ENCODE measurements at places on chromosomes 6 and 20.

- no peak for DNase-seq
Observed at GRCh38 chr6:155382338-155382685, 68.0 kb upstream of the TFB1M start.

GRCh38 chr20:62825986-62826645 is 9.3 kb downstream of the COL9A3 start:
- DNase-seq = no peak

DNA sequence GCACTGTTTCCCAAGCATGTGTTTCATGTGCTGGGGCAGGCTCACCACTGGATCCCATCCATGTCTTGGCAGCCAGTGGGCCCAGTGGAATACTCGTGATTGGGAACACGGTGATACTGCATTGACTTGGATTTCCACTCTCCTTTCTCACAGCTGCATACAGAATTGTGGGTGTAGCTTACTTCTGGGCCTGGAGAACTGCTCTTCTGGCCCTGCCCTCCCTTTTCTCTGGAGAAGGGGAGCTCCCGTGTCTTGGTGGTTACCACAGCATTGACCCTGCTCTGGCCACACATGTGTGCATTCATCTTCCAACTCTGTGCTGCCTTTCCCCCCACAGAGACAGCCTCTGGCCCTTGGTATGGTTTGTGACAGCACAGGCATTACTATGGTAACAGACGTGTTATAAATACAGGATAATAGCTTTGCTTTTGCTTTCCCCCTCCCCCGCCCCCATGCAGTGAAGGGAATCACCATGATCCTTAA is 21.6 kb downstream of the SOBP start:
- no peak for DNase-seq

DNA sequence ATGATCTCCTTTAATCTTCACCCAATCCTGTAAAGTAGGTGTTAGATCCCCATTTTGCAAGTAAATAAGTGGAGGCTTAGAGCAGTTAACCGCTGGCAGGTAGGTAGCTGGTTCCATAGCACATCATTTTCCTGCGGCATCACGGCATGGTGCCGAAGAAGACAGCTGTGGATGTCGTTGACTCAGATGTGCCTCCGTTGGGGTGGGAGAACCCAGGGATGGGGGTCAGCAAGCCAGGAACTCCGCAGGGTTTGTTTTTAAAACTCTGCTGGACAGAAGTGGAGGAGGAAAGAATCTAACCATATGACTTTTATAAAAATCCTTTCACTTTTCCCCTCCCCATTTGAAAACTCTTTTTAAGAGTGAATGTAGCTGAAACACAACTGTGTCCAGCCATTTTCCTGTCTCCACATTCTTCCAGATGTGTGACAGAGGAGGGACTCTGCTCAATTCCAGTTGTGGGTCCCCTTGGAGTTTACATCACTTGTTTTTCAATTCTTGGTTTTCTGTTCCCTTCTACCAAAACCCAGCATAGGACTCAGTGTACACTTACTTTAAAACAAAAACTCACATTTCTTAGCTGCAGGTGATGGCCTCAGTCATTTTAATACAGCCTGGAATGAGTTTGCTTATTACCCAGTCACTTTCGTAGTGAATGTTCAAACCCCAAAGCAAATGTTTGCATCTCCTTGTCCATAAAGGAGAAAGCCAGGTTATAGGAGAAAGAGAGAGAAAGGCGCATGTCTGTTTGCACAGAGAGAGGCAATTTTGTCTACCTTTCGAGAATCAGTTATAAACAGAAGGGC is 27.6 kb upstream of the PI16 start:
- DNase-seq = no peak

GRCh38 chr20:1933465-1933870 is 38.3 kb downstream of the SIRPA start:
- no peak for DNase-seq

DNA sequence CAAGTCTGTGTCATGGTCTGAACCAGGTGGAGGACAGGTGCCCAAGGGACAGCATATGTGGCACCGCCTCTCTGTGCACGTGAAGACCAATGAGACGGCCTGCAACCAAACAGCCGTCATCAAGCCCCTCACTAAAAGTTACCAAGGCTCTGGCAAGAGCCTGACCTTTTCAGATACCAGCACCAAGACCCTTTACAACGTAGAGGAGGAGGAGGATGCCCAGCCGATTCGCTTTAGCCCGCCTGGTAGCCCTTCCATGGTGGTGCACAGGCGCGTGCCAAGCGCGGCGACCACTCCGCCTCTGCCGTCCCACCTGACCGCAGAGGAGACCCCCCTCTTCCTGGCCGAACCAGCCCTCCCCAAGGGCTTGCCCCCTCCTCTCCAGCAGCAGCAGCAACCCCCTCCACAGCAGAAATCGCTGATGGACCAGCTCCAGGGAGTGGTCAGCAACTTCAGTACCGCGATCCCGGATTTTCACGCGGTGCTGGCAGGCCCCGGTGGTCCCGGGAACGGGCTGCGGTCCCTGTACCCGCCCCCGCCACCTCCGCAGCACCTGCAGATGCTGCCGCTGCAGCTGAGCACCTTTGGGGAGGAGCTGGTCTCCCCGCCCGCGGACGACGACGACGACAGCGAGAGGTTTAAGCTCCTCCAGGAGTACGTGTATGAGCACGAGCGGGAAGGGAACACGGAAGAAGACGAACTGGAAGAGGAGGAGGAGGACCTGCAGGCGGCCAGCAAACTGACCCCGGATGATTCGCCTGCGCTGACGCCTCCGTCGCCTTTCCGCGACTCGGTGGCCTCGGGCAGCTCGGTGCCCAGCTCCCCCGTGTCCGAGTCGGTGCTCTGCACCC is 109.5 kb upstream of the RAB32 start:
- DNase-seq = no peak

- DNase-seq = no peak
Observed at GRCh38 chr20:46914789-46915379, 20.2 kb downstream of the EYA2 start.

GRCh38 chr6:154233383-154233782 is 123.2 kb downstream of the IPCEF1 start:
- no peak for DNase-seq

- peak; percentile 96 for DNase-seq
Observed at GRCh38 chr6:100574836-100575235, 110.1 kb upstream of the SIM1 start.

GRCh38 chr20:40962733-40963504 is 65.7 kb upstream of the TOP1 start:
- peak; percentile 80 for DNase-seq

- DNase-seq = no peak
Observed at GRCh38 chr6:135577059-135577538, 79.6 kb upstream of the AHI1 start.

DNA sequence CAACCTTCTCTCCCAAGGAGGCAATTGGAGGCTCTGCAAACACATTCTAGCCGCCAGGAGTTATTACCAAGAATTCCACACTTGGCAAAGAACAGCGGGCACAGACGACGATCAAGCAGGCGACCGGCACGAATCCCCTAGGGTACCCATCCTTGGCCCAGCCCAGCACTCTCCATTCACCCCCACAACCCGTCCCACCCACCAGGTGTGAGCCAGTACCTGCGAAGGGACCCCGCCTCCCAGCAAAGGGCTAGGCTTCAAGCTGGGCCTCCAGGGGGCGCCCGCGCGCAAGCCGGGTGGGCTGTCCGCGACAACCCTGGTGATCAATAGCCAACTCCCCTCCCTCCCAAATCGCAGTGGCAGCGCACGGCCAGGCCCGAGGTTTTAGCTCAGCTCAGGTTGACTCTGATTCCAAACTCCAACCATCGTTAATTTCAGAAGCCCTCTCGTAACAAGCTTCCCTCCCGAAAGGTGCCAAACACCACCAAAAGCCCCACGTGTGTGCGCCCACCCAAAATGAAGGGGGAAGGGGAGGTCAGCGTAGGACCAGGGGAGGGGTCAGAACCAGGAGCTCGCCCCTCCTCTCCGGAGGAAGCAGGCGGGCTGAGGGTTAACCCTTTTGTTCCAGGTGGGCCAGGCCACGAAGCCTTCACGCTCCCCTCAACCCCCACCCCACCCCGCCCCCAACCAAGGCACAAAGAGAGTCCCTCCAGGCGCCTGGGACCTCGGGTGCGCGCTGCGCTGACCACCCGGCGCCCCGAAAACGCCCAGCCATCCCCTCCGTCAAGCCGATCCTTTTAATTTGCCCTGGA is 2.1 kb downstream of the SALL4 start:
- peak; percentile 91 for DNase-seq

GRCh38 chr6:47247227-47247797 is 62.4 kb downstream of the TNFRSF21 start:
- DNase-seq = peak; percentile 37

DNA sequence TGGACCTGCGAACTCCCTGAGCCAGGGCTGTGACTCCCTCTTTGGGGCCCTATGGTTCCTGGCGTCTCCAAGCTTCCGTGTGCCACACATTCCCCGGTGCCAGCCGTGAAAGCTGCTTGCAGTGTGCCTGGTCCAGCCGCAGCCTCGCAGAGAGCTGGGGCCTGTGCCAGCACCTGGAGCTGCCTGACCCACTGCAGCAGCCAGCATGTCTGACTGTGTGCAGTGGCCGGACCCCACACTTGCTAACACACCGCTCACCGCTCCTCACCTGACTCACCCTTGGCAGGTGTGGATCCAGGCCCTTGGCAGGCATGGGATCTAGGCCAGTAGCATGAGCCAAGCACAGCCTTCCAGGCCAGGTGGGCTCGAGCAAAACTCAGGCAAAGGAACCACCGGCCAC is 227.5 kb downstream of the OTOR start:
- no peak for DNase-seq

DNA sequence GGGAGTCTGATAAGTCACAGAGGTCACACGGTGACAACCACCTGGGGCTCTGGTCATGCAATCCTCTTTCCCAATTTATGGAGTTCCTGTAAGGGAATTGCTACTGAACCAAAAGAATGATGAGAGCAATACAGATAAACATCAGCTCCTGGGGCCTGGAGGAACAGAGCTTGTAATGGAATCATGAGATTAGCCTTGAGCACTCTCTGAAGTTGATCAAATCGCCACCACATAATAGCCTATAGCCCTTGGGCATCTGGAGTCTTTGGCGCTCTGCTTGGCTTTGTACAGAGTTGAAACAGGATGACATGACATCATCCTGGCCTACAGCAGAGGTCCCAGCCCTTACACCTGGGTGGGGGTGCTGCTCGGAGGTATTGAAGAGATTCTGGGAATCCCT is 154.3 kb upstream of the DTNBP1 start:
- peak; percentile 93 for DNase-seq

DNA sequence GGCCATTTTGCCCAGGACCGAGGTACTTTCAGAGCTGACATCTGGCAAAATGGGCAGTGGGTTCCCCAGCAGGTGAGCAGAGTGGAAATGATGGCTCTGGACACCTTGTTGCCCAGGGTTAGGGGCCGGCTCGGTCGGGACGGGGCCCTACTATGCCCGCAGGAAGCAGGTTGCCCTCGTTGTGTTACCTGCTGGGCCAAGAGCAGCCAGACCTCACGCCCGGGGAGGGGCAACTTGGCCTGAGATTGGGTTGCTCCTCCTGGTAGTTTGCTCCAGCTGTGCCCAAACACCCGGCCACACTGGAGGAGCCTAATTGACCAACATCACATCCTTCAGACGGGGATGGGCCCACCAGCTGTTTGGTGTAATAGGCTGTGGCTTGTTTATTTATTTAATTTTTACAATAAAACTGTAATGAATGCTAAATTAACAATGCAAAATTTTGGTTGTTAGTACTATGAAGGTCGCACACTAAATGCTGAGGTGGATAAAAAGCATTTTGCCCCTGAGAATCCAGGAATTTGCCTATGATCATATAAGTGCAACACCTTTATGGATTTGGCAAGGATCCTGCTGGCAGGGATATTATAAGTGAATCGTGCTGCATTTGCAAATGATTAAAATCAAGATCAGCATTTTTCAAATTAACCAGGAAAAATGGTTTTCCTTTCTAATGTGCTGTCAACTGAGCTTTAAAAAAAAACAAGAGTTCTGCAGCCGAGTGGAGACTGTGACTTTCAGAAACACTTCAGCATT is 26.6 kb upstream of the PCMTD2 start:
- DNase-seq = no peak

DNA sequence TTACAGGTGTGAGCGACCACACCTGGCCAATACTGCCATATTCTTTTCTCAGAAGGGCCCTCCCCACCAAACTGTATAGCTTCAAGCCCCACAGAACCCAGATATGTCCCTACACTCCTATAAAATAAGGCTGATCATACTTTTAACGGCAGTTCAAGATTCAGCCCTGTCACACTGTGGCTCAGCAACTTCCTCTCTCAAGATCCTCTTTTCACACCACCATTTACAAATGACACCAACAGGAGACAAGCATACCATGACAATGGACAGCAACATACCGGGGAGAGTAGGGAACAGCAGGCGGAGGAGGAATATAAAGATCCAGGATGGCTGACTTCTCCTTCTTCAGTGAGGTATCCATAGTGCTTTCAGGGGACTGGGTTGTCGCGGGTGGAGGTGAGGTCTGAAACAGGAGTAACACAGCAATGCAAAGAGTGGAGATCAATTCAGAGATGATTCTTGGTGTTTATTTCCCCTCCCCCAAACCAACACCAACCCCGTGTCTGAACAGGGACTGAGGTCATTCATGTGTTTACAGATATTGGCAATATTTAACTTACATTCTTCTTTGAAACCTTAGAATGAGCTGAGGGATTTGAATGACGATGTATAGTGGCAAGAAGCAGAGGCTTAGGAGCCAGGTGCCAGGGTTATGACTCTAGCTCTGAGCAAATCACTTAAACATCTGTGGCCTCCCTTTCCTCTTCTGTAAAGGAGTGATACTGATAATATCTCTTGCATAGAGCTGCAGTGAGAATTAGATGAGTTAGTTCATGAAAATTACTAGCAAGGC is 57.6 kb upstream of the IPCEF1 start:
- DNase-seq = no peak

DNA sequence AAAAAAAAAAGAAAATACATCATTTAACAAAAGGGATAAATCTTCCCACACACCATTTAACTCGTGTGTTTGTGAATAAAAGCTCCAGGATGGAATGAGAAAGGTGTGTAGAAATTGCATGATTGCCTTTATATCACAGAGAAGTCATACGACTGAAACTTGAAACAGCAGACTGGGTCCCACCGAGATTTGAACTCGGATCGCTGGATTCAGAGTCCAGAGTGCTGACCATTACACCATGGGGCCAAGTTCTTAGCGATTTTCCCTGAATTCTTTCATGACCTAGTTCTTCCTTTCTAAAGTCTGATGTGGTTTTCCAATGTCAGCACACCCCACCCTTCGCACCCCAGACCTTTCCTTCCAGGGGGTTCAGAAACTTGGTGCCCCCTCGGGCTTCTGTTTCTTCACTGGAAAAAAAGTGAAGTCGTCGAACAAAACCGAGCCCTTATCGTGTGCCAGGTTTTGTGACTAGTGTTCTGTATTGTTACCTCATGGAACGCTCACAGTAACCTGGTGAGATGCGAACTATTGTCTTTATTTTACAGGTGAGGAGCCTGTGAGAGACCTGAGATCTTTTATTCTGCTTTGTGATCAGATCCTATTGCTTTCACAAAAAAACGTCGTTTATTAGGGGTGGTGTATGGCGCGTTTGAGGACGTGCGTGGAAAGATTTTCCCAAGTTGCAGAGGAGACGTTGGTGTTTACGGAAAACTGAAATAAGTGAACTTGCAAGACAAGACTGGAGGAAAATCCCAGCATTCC is 120.8 kb downstream of the OR2B2 start:
- DNase-seq = peak; percentile 89
